ENCODE measurements at places on chromosomes 7 and 10.

GRCh38 chr10:73110345-73110849 lies at the start of gene NUDT13:
NUDT13 (plus strand) TSS chr10:73110455; CDS start chr10:73114366, 3,911 bp downstream.
- no peak for DNase-seq

DNA sequence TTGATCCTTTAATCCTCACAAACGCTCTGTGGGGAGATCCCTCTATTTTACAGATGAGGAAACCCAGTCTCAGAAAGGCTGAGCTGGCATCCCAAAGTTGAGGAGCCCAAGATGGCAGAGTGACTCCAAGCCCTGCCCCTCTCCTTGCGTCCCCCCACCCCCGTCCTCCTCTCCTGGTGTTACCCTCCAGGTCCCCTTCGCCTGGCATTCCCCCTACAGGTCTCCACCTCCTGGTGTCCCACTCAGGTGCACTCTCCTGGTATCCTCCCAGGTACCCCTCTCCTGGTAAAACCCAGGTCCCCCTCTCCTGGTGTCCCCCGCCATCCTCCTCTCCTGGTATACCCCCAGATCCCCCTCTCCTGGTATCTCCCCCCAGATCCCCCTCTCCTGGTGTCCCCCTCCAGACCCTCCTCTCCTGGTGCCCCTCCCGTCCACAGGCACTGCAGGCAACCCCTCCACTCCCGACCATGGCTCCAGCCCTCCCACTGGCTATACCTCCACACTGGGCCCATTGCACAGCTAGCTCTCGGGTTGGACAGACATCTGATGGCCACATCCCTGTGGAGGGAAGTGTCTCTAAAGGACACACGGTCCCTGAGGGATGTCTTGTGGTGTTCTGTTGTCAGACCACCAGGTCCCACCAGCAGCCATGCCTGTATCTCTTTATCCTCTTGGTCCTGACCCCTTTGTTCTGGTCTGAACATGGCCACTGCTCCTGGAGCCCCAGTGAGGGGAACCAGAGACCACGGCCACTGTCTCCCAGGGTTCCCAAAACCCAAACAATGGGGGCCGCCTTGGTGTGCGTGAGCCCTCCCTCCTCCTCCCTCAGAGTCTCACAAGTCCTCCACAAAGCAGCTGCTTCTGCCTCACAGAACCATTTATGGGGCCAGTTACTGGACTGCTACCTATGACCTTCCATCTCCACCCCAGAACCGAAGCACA lies 37.2 kb downstream of the CALML3 start:
- DNase-seq = no peak

- no peak for DNase-seq
These were observed 693.3 kb downstream of the GRID1 start for GRCh38 chr10:85673270-85673669.

DNA sequence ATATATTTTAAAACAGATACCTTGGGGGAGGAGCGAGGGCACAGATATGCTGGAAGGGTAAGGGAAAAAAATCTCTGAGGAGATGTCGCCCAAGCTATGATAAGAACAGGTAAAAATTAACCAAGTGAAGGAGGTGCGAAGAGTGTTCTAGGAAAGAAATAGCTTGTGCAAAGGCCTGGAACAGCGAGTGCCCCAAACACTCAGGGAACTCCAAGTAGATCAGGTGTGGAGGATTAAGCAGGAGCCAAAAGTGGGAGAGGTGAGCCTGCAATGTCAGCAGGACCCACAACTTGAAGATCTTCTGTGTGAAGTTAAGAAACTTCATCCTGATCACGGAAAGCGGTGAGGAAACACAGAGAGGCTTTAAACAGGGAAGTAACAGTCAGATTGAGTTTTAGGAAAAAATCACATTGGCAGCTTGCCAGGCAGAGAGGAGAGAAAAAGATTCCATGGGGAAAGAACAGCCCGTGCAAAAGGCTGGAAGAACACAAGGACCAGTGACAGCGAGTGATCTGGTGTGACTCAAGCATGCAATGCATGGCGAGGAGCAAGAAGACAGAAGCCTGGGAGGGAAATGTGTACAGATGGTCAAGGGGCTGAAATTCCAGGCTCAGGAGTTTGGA lies 30.7 kb downstream of the FGF8 start:
- no peak for DNase-seq
